ENCODE measurements at places on chromosomes 16 and 17. TPM values are rescaled to one million over a fixed set of nuclear protein-coding genes. Genes with fewer than 3 reads are reported as not detected.

KRTAP9-8 gene
- not detected for polyA plus RNA-seq

LHX1 gene
- 0.51 TPM for polyA plus RNA-seq

NACA2 gene
- 129 TPM for polyA plus RNA-seq

SOX15 gene
- polyA plus RNA-seq = 2.6 TPM

ANKRD40CL gene
- polyA plus RNA-seq = not detected

PYY gene
- 1.5 TPM for polyA plus RNA-seq

RHBDL1 gene
- 2.1 TPM for polyA plus RNA-seq

SMCR8 gene
- 20.3 TPM for polyA plus RNA-seq

ZP2 gene
- 0.18 TPM for polyA plus RNA-seq

ATF7IP2 gene
- polyA plus RNA-seq = 110 TPM
